ENCODE measurements at places on chromosomes 12 and 14. TPM values are rescaled to one million over a fixed set of nuclear protein-coding genes. Genes with fewer than 3 reads are reported as not detected.
A peak's percentile ranks its signal among the peaks of the same experiment; 100 is the strongest.

DNA sequence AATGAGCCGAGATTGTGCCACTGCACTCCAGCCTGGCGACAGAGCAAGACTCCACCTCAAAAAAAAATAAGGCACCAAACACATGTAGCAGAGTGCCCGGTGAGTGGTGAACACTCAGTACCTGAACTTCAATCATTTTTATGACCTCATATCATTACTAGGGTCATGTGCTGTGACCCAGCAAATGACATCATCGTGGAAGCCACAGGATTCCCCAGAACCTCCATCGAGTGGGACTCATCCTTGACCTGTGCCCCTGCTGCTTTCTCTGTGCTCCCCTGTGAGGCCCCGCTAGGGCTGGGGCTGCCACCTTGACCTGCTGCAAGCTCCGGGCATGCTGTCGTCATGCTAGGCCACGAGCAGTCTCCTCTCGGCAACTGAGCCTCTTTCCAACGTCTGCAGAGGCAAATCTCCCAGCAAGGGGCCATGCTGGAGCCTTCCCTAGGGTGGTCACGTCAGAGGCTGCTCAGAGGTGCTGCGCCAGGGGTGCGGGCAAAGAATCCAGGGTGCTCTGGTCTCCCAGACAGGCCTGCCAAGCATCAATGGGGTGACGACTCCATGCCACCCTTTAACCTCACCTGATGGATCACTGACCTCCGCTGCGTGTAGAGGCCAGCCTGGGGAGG lies 18.5 kb downstream of the GLTP start:
- DNase-seq = no peak
- no peak overlapping the region for H3K27ac ChIP-seq
- H3K27me3 ChIP-seq = no peaks in the 10 kb centered on the region

DNA sequence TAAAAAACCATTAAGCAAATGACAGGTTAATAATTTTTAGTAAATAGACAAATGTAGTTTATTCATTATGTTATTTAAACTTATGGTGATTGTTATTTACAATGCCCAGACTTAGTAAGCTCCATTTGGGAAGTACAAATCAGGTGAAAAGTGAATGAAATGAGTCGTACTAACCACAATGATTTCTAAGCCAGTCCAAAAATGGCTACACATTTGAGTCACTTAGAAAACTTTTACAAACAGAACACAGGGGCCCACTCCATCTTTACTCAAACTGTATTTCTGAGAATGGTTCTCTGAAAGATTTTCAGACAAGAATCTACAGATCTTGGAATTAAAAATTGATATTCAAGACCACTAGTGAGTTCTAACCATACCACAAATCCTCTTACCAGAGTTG lies 653.3 kb upstream of the MIS18BP1 start:
- no peaks in the 10 kb centered on the region for H3K27me3 ChIP-seq
- H3K4me3 ChIP-seq = no peak overlapping the region
- H3K36me3 ChIP-seq = no peaks in the 10 kb centered on the region
- DNase-seq = no peak

The B4GALNT1 gene
- polyA plus RNA-seq = 0.93 TPM

The LUM gene
- 158 TPM for polyA plus RNA-seq

DNA sequence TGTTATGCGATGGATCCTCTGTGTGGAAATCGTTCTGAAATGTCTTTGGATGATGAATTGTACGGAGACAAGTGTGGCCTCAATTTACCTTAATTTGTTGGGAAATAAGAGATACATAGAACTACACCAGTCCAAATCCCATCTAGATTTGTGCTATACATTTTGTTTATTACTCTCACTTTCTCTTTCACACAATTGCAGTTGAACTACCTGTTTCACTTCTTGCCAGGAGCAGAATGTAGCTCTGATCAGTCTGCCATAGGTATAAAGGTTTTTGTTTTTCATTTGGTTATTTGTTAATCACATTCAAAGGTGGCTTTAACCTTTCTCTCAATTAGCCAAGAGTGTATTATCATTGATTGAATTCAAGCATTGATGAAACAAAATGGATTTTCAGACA lies 268.2 kb downstream of the SNAPC1 start:
- H3K27ac ChIP-seq = no peak overlapping the region
- H3K27me3 ChIP-seq = no peaks in the 10 kb centered on the region
- H3K36me3 ChIP-seq = no peaks in the 10 kb centered on the region
- H3K4me3 ChIP-seq = no peak overlapping the region

The KCNJ8 gene
- polyA plus RNA-seq = 13.8 TPM

- H3K4me3 ChIP-seq = no peak overlapping the region
- no peaks in the 10 kb centered on the region for H3K36me3 ChIP-seq
- peak; percentile 41 for DNase-seq
- peaks cover 10% of the 10 kb centered on the region for H3K4me1 ChIP-seq
- H3K27ac ChIP-seq = no peak overlapping the region
Observed at GRCh38 chr12:75986001-75986746, 45.4 kb downstream of the PHLDA1 start.

The LRRIQ1 gene
- polyA plus RNA-seq = 3.4 TPM

DNA sequence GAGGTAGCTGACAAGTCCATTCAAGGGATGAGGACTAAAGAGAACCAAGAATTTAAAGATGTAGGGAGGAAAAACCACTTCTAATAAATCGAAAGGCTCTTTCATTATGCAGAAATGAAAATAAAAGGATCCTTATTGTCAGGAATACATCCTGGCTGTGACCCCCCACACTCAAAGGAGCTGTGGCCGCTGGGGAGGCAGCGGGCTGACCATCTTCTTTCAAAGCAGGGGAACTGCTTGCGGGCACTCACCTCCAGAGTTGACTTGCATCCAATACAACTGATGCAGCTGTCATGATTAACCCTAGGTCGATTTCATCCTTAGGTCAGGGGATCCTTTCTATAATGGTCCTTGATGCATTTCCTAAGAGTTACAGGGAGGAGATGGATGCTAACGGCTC lies 35.3 kb downstream of the TRAFD1 start:
- H3K27me3 ChIP-seq = no peaks in the 10 kb centered on the region
- no peak overlapping the region for H3K4me3 ChIP-seq
- DNase-seq = no peak
- peaks cover 51% of the 10 kb centered on the region for H3K36me3 ChIP-seq
- H3K4me1 ChIP-seq = no peaks in the 10 kb centered on the region
- no peak overlapping the region for H3K27ac ChIP-seq

GRCh38 chr12:132205271-132206045 lies 61.2 kb downstream of the NOC4L start:
- H3K27ac ChIP-seq = no peak overlapping the region
- peak; percentile 35 for DNase-seq
- no peak overlapping the region for H3K4me3 ChIP-seq
- H3K36me3 ChIP-seq = no peaks in the 10 kb centered on the region
- H3K4me1 ChIP-seq = no peaks in the 10 kb centered on the region

The FAR2 gene
- 7.1 TPM for polyA plus RNA-seq

- no peaks in the 10 kb centered on the region for H3K27me3 ChIP-seq
- H3K27ac ChIP-seq = peak overlapping the region; percentile 78
- H3K4me1 ChIP-seq = no peaks in the 10 kb centered on the region
- no peak overlapping the region for H3K4me3 ChIP-seq
- no peak for DNase-seq
Observed at GRCh38 chr14:92785667-92786426, 8.3 kb upstream of the GOLGA5 start.

DNA sequence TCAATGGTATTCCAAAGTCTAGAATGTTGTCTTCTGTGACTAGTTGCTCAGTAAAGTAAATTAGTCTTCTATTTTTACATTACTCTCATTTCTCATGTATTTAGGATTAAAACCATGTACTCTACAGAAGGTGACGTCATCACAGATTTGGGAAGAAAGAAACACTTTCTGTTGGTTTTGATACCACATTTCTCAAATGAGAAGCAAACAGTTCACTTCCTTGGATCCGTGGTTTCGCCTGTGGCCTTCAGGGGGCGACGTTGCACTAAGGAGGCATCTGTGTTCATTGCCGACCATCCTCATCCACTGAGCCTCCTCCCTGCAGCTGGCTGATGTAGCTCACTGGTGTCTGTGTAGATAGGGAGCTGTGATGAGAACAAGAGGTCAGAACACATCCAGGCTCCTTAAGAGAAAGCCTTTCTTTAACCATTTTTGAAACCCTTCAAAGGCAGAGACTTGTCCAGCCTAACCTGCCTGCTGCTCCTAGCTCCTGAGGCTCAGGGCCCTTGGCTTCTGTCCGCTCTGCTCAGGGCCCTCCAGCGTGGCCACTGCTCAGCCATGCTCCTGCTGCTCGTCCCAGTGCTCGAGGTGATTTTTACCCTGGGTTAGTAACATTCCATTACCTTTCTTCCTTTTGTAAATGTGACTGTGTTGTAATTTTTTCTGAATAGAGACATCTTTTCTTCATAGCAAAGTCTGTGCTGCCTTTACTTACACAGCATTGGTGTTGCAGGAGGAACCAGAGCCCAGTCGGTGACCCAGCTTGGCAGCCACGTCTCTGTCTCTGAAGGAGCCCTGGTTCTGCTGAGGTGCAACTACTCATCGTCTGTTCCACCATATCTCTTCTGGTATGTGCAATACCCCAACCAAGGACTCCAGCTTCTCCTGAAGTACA lies 220.6 kb upstream of the OR4E1 start:
- no peaks in the 10 kb centered on the region for H3K4me1 ChIP-seq
- H3K27me3 ChIP-seq = no peaks in the 10 kb centered on the region
- H3K4me3 ChIP-seq = no peak overlapping the region
- DNase-seq = no peak
- H3K27ac ChIP-seq = no peak overlapping the region

GRCh38 chr12:12818701-12819100 lies 5.6 kb downstream of the DDX47 start:
- no peak for DNase-seq
- no peak overlapping the region for H3K4me3 ChIP-seq
- peaks cover 7% of the 10 kb centered on the region for H3K36me3 ChIP-seq
- H3K4me1 ChIP-seq = peaks cover 30% of the 10 kb centered on the region

DNA sequence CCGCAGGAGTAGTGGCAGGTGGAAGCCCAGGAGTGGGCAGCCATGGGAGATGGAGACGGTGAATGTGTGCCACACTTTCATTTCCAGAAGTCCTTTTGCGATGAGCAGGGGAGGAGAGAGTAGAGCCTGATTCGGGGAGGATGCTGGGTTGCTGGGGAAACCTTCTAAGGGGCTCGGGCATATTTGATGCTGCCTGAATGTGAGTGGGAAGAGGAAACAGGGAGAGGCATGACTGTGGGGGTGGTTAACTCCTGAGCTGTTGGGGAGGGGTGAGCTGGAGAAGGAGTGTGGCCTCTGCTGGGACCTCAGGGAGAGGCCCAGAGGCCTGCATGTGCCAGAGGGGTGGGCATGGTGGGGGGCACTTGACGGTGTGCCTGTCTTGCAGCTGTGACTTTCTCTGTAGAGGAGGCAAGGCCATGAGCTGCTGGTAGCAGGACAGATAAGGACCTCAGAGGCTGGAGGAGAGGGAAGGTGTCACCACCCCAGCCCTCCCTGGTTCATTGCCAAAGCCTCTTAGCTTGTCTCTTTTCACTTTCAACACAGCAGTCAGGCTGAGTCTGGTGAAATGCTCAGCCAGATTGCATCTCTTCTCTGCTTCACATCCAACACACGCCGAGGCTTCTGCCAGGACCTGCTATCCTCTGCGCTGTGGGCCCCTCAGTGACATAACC lies 11.4 kb downstream of the GLT1D1 start:
- H3K4me3 ChIP-seq = no peak overlapping the region
- no peaks in the 10 kb centered on the region for H3K36me3 ChIP-seq
- peak; percentile 9 for DNase-seq
- no peak overlapping the region for H3K27ac ChIP-seq
- H3K4me1 ChIP-seq = no peaks in the 10 kb centered on the region

The ZDHHC22 gene
- polyA plus RNA-seq = not detected

GRCh38 chr12:104350211-104351056 lies 46.9 kb downstream of the EID3 start:
- H3K4me1 ChIP-seq = no peaks in the 10 kb centered on the region
- no peak overlapping the region for H3K4me3 ChIP-seq
- H3K27me3 ChIP-seq = no peaks in the 10 kb centered on the region
- H3K36me3 ChIP-seq = peaks cover 29% of the 10 kb centered on the region

DNA sequence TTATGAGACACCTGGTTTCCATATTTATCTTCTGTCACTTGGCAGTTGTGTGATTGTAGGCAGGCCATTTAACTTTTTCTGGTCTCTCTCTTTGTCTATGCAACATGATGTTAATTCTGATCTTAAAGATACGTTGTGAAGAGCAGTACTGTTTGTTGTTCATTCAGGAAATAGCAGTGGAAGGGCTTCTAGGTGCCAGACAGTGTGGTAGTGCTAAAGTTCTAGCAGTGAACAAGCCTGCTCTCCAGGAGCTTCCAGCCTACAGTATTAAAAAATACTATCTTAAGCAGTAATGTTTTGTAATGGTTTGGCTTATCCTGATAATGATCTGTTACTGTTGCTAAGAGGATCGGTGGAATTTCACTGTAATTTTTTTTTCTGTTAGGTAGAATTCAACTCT lies 15.2 kb downstream of the NAA30 start:
- no peak for DNase-seq
- H3K36me3 ChIP-seq = peaks cover 4% of the 10 kb centered on the region
- no peak overlapping the region for H3K27ac ChIP-seq
- H3K4me3 ChIP-seq = no peak overlapping the region
- H3K27me3 ChIP-seq = no peaks in the 10 kb centered on the region

The CLEC2A gene
- not detected for polyA plus RNA-seq

GRCh38 chr14:64463195-64463594 lies 2.1 kb upstream of the AKAP5 start:
- no peak for DNase-seq
- no peak overlapping the region for H3K4me3 ChIP-seq
- H3K4me1 ChIP-seq = peaks cover 3% of the 10 kb centered on the region
- H3K27ac ChIP-seq = no peak overlapping the region
- H3K27me3 ChIP-seq = no peaks in the 10 kb centered on the region
- peaks cover 8% of the 10 kb centered on the region for H3K36me3 ChIP-seq

- H3K27ac ChIP-seq = no peak overlapping the region
- no peaks in the 10 kb centered on the region for H3K36me3 ChIP-seq
- H3K4me1 ChIP-seq = no peaks in the 10 kb centered on the region
- no peaks in the 10 kb centered on the region for H3K27me3 ChIP-seq
- no peak overlapping the region for H3K4me3 ChIP-seq
Observed at GRCh38 chr14:93927800-93928145, 629 bp downstream of the FAM181A start.

- no peaks in the 10 kb centered on the region for H3K27me3 ChIP-seq
Observed at GRCh38 chr12:48336061-48336460, 14.7 kb downstream of the ZNF641 start.

The CCDC177 gene
- not detected for polyA plus RNA-seq

DNA sequence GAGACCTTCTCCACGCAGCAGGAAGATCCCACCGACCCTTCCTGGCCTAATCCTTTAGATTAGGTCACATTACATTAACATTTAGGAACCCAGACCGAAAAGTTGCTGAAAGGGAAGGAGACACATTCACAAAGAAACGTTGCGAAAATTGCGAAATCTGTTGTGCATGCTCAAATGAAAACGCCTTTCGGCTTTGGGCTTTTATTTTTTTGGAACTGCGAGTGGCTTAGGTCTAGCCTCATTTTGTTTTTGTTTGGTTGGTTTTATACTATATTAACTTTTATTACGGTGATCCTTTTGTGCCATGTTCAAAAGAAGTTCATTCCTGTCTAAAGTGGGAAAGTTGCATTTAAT lies 1.5 kb downstream of the MYF6 start:
- peaks cover 44% of the 10 kb centered on the region for H3K27me3 ChIP-seq
- no peaks in the 10 kb centered on the region for H3K36me3 ChIP-seq
- no peak overlapping the region for H3K27ac ChIP-seq
- H3K4me1 ChIP-seq = no peaks in the 10 kb centered on the region
- no peak overlapping the region for H3K4me3 ChIP-seq

All from lung (tissue), 17 donors.